ENCODE measurements at places on chromosomes 13 and 19. TPM values are rescaled to one million over a fixed set of nuclear protein-coding genes. Genes with fewer than 3 reads are reported as not detected.

Gene JAK3
- total RNA-seq: 10.8 TPM

- no peak for DNase-seq
- H3K27ac ChIP-seq: no peak overlapping the region
- H3K36me3 ChIP-seq: no peaks in the 10 kb centered on the region
- no peaks in the 10 kb centered on the region for H3K27me3 ChIP-seq
- H3K4me3 ChIP-seq: no peak overlapping the region
These were observed 44.9 kb downstream of the ESD start for GRCh38 chr13:46751811-46752635.

- no peak overlapping the region for H3K27ac ChIP-seq
- peaks cover 47% of the 10 kb centered on the region for H3K36me3 ChIP-seq
- H3K27me3 ChIP-seq: no peaks in the 10 kb centered on the region
- no peaks in the 10 kb centered on the region for H3K4me1 ChIP-seq
- no peak overlapping the region for H3K4me3 ChIP-seq
- DNase-seq: no peak
These were observed 129.2 kb downstream of the PAN3 start for GRCh38 chr13:28267497-28267896.

DNA sequence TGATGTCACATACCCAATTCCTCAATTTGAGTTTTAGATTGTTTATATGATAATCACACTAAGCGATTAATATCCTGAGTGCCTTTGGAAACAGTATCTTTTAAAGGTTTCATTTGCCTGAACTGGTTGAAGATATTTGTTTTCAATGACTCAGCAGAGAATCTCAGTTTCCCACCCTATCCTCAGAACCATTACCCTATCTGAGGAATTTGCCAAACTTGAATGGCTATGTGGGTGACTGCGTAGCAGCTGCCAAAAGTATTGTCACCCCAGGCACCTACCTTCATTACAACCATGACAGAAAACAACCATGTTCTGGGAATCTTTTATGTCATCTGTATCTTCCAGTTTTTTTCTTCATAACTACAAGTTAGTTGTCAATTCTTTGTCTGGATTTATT, 440.1 kb upstream of the NBEA start:
- H3K27ac ChIP-seq: no peak overlapping the region
- DNase-seq: no peak
- H3K4me3 ChIP-seq: no peak overlapping the region
- no peaks in the 10 kb centered on the region for H3K36me3 ChIP-seq
- no peaks in the 10 kb centered on the region for H3K4me1 ChIP-seq
